ENCODE measurements at places on chromosomes 3 and 15.

GRCh38 chr3:4508048-4508981 lies 15.2 kb downstream of the ITPR1 start:
- no peak for DNase-seq

GRCh38 chr15:53565721-53566120 lies 193.7 kb downstream of the WDR72 start:
- DNase-seq, result no peak

GRCh38 chr3:58009026-58009748 lies 965 bp downstream of the FLNB start:
- DNase-seq, result no peak

GRCh38 chr15:43128980-43129335 lies 4.4 kb upstream of the TMEM62 start:
- no peak for DNase-seq

DNA sequence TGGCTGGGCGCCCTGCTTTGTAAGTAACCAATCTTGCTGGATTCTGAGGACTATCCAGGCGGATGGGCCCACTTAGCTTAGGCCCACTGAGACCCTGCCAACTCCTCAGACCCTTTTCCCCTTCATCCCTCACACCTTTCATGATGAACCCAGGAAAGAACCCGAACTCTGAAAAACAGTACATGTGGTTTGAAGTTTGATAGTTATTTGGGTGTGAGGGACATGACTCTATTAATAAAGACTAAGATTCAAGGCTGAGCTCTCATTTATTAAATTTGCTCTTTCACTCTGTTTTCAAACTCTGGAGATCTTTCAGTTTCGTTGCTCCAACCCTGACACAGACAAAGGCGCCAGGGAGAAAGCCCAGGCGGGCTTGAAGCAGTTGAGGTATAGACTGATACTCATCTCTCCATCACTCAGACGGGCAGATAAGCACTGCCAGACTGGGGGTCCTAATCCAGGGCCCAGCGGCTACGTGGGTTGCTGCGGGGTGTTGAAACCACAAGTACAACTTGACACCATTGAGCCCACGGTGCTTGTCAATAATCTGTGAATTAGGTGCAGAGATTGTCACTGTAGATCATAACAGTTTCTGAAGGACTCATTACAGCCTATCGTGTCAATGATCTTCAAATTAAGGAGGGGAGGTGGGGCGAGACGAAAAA lies 7.2 kb upstream of the SOX2 start:
- no peak for DNase-seq

GRCh38 chr3:138241061-138241460 lies 54.0 kb downstream of the ARMC8 start:
- no peak for DNase-seq

Data from fibroblast of skin of abdomen (primary cell).